ENCODE measurements at places on chromosomes 6 and 20.

- H3K4me1 ChIP-seq = peaks cover 9% of the 10 kb centered on the region
- no peaks in the 10 kb centered on the region for H3K36me3 ChIP-seq
- H3K27me3 ChIP-seq = no peaks in the 10 kb centered on the region
- no peak for DNase-seq
Observed at GRCh38 chr20:45413479-45413878, 2.5 kb upstream of the PIGT start.

DNA sequence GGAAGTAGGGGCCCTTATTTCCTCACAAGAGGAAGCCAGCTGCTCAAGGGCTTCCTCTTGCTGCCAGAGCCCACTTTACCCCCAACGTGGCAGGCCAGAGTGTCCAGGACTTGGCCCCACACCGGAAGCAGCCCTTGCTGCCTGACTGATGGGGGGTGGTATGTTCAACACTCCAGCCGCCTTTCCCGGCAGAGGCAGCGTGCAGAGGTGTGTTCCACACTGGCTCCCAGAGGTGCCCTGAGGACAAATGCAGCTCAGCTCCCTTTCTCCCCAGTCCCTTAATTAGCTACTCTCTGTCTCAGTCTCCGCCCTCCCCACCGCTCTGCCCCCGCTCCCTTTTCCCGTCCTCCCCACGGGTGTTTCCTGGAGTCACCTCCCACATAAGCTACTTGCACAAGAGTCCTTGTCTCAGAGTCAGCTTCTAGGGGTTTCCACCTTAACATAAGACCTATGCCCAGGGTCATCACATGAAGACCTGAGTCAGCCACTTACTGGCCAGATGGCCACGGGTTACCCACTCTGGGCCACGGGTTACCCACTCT is 61.7 kb upstream of the SHLD1 start:
- no peak overlapping the region for H3K4me3 ChIP-seq
- H3K36me3 ChIP-seq = no peaks in the 10 kb centered on the region
- no peaks in the 10 kb centered on the region for H3K4me1 ChIP-seq

DNA sequence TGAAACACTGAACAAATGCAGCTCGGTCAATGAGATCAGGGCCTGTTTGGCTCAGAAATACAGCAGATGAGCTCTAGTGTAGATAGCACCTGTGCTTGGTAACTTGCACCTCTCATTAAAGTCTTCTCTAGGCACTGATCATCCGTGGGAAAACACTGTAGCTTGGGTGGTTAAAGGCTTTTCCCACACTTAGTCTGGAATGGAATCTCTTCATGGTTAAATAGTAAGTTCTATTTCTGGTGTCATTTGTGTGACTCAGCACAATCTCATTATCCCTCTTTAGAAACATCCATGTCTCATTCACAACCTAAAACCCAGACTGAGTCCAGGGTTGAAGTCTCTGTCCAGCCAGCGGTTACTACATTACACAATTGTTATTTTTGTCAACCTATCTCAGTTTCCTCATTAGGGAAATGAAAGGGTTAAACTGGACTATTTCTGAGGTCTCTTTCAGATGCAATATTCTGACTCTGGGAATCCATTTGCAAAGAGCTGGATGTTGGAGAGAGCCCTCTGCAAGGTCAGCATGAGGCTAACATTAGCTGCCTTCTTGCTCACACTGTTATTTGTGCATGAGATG is 125.0 kb downstream of the ZDHHC14 start:
- no peaks in the 10 kb centered on the region for H3K36me3 ChIP-seq
- H3K27ac ChIP-seq = no peak overlapping the region
- no peak for DNase-seq
- no peaks in the 10 kb centered on the region for H3K4me1 ChIP-seq

DNA sequence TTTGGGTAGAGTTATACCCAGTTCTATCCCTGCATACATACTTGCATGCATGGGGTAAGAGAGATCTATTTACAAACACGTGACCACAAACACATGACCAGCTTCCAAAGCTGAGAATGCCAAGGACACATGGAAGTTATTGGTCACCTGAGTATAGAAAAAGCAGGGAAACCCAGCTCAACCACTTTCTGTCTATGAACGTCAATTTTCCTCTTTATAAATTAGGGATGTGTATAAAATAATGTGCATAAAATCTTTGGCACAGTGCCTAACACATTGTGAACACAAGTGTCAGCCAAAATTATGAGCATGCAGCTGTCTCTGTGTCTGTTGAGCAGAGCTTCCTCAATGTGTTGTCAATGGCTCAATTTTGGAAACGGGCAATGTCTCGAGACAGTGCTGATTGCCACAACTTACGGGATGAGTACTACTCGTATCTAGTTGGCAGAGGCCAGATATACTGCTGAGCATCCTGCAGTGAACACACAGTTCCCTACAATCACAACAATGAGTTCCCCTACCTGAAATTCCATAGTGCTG is 44.9 kb downstream of the TPD52L1 start:
- no peak for DNase-seq
- H3K4me1 ChIP-seq = no peaks in the 10 kb centered on the region
- no peaks in the 10 kb centered on the region for H3K36me3 ChIP-seq

DNA sequence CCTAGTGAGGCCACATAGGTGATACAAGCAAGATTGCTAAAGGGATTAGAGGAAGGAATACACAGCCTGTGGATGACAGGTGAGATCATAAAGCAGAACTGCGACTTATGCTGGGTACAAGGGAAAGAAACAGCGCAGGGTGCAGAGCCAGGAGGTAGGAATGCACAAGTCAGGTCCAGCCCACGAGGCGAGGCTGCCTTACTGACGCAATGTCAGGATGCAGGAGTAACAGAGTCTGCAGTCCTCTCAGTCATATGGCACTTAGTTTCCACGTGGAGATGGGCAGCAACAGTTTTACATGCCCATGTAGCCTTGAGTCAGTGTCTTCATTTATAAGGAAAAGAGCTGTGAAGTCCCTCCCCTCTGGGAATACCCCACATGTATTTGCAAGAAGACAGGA is 210.9 kb downstream of the SYNE1 start:
- DNase-seq = no peak
- no peaks in the 10 kb centered on the region for H3K4me1 ChIP-seq
- no peak overlapping the region for H3K4me3 ChIP-seq
- H3K27me3 ChIP-seq = no peaks in the 10 kb centered on the region
- no peaks in the 10 kb centered on the region for H3K36me3 ChIP-seq

DNA sequence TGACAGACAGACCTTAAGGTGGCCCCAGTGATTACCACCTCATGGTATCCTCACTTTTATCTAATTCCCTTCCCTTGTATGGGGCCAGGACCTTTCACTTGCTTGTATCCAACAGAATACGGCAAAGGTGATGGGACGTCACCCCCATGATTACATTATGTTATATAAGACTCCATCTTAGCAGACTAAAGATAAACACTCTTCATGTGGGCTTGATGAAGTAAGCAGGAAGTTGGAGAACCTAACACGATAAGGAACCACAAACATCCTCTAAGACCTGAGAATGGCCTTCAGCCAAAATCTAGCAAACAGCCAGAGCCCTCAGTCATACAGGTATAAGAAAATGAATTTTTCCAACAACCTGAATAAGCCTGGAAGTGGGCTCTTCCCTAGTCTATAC is 8.0 kb downstream of the SLC17A3 start:
- no peaks in the 10 kb centered on the region for H3K4me1 ChIP-seq
- no peak for DNase-seq
- no peaks in the 10 kb centered on the region for H3K36me3 ChIP-seq
- H3K27ac ChIP-seq = no peak overlapping the region
- H3K27me3 ChIP-seq = no peaks in the 10 kb centered on the region
- no peak overlapping the region for H3K4me3 ChIP-seq

DNA sequence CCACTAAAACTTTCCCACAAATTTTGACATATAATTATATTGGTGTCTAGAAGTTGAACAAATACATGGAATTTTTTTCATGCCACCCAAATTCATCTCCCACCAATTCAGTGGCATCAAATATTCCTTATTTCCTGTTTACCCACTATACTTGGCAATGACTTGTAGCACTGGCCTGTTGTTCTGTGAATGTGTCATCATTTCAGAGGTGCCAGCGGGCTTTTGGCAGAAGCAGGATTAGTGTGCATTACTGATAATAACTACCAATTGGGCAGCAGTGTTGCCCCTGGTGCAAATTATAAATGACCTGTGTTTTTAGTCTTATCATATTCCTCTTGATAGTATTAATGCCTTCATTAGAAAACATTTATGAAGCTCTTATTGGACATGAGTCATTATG is 121.3 kb downstream of the TFAP2B start:
- no peak overlapping the region for H3K27ac ChIP-seq
- no peaks in the 10 kb centered on the region for H3K36me3 ChIP-seq
- no peak for DNase-seq

DNA sequence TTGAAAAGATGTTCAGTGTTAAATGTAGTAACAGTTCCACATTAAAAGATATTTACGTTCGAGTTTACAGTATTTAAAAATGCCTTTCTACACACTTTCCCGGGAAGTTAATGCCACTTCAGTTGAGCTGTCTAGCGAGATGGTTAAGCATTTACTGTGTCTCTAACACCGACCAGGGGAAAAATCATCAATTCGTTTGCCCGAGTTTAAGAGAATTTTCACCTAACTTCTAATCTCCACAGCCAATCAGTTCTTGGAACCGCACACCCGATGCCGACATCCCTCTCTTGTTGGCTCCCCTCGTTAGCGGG is 58.2 kb downstream of the FAM217A start:
- no peaks in the 10 kb centered on the region for H3K27me3 ChIP-seq
- no peak for DNase-seq
- peak overlapping the region; percentile 88 for H3K4me3 ChIP-seq
- H3K4me1 ChIP-seq = peaks cover 2% of the 10 kb centered on the region
- no peaks in the 10 kb centered on the region for H3K36me3 ChIP-seq

DNA sequence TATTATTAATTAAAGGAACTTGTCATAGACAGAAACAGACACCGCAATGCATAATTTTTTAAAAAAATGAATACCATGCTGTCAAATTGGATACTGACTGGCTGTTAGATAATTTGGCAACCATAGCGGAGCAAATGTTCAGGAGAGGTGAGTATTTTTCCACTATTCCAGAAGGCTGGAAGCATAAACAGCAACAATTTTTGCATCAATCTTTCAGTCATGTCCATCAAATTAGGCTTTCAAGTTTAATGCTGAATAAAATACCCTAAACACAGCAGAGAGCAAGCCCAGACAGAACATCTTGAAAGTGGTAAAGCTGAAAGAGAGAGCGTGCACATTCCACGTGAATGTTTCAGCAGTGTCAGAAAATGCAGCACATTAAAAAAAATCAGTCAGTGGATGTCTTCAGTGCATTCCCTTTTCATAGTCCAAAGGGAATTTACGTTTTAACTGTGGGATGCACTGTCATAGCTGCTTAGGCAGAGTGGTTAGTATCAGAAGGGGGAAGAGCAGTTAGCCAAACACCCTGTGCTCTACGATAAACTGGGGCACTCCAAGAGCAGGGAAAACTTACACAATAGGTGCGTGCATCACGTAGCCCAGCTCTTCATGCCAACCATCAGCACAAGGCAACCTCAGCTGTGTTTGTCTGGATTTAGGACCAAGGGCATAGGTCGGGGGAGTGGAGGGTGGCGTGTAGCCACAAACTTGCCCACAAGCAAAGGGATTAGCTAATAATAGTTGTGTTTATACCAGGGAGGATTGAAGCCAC is 116.2 kb upstream of the STMND1 start:
- no peak for DNase-seq
- H3K4me3 ChIP-seq = no peak overlapping the region
- no peaks in the 10 kb centered on the region for H3K36me3 ChIP-seq

DNA sequence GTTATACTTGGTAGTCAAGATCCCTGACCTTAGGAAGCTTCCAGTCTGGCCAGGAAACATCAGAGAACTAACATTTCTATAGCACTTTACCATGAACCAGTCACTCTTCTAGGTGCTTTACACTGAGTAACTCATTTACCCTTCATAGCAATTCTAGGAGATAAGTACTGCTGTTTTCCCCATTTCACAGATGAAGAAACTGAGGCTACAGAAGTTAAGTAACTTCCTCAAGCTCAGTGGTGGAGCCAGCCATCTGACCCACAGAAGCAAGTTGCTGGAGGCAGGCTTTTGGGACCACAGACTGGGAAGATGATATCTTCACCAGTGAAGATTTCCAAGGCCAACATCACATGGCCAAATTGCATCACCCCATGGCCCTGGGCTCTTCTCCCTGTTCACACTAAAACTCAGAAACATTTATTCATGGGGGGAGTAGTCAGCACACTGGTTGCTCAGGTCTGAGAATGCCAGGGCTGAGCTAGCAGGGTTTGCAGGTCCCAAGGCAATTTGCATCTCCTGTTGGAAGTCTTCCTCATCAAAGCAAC is 70.3 kb downstream of the UNC5CL start:
- H3K4me3 ChIP-seq = no peak overlapping the region
- no peak overlapping the region for H3K27ac ChIP-seq
- H3K27me3 ChIP-seq = no peaks in the 10 kb centered on the region

- no peak overlapping the region for H3K27ac ChIP-seq
- no peaks in the 10 kb centered on the region for H3K4me1 ChIP-seq
- H3K36me3 ChIP-seq = no peaks in the 10 kb centered on the region
- H3K27me3 ChIP-seq = no peaks in the 10 kb centered on the region
- DNase-seq = no peak
Observed at GRCh38 chr20:10710991-10711775, 37.4 kb upstream of the JAG1 start.

GRCh38 chr6:122048570-122048969 is 350.9 kb upstream of the HSF2 start:
- H3K36me3 ChIP-seq = no peaks in the 10 kb centered on the region
- no peaks in the 10 kb centered on the region for H3K4me1 ChIP-seq
- DNase-seq = no peak

DNA sequence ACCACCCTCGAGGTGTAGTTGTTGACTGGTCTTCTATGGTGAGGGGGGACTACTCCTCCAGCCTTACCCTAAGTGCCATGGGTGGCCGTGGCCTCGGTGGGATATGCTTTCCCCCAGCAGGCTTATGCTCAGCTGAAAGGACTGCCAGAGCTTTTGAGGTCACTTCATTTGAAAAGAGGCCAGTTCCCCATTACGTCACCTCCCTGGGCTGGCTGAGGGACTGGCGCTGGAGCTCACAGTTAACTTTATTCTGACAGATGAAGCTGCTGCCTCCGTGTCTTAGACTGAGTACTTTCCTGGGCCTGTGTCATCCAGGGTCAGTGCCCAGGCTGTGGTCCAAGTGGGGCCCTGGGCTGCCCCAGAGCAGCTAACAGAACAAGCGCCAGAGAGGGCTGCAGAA is 42.8 kb upstream of the PCMTD2 start:
- peak; percentile 34 for DNase-seq
- H3K27me3 ChIP-seq = no peaks in the 10 kb centered on the region
- H3K4me3 ChIP-seq = no peak overlapping the region
- H3K27ac ChIP-seq = peak overlapping the region; percentile 30
- no peaks in the 10 kb centered on the region for H3K4me1 ChIP-seq
- no peaks in the 10 kb centered on the region for H3K36me3 ChIP-seq

- no peaks in the 10 kb centered on the region for H3K4me1 ChIP-seq
- no peak overlapping the region for H3K27ac ChIP-seq
- DNase-seq = no peak
Observed at GRCh38 chr6:43944908-43945767, 175.1 kb downstream of the VEGFA start.
